ENCODE measurements at places on chromosomes 5 and 9.

DNA sequence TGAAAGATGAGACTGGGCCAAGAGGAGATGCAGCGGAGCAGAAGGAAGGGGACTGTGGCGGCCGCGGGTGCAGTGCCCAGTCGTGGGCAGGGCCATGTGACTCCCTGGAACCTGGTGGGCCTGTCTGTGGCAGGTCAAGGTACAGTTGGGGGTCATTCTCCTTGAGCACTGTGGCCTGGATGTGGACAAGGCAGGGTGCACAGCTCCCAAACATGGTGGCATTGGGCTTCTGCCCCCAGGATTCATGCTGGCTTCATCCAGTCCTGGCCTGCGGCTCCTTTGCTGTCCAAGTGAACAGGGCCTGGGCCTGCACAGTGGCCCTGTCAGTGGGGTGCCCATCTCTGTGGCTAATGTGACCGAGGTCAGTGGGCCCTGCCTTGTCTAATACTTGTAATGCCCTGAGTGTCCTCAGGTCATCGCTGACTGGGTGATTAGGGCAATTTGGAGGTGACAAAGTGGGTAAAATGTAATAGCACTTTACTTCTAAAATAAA is 39.9 kb downstream of the CEP72 start:
- DNase-seq, result no peak

- DNase-seq, result no peak
These were observed 23.7 kb upstream of the CKMT2 start for GRCh38 chr5:81209386-81209785.

DNA sequence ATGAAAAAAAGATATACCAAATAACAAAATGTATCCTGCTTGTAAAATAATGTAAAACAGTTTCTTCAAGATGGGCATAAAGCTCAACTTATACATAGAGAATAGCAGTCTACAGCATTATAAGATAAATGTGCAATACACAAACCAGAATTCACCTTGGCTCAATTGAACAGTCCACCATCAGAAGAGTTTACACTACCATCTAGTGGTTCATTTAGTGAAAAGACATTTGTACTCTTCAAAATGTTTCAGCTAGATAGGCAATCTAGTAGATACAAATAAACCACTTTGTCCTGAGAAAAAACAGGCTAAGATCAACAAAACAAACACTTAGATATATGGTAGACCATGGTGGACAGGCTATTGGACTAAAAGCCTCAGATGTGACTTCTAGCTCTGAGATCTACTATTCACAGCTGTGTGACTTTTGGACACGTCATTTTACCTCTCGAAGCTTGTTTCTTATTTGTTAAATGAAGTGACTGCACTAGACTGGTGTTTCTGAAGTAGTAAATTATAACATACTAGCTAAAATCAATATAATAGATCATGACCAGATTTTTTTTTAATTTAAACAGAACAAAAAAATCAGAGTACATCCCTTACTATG is 22.1 kb upstream of the TPD52L3 start:
- DNase-seq, result peak; percentile 38

DNA sequence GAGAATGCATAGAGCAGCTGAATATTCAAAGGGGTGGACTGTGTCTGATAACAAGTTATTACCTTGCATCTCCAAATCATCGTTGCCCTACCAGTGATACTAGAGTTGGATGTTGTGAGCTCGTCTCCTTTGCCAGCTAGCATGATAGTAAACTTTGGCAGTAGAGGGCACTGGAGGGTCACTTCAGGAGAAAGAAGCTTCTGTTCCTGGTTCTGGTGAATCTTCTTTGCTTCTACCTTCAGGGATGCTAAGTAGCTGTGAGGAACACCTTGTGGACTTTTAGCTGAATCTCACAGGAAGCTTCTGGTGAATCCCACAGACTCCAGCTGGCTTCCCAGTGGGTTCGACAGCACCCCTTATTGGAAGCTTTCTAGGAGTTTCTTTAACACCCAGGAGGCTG is 626.6 kb upstream of the SGCD start:
- no peak for DNase-seq

DNA sequence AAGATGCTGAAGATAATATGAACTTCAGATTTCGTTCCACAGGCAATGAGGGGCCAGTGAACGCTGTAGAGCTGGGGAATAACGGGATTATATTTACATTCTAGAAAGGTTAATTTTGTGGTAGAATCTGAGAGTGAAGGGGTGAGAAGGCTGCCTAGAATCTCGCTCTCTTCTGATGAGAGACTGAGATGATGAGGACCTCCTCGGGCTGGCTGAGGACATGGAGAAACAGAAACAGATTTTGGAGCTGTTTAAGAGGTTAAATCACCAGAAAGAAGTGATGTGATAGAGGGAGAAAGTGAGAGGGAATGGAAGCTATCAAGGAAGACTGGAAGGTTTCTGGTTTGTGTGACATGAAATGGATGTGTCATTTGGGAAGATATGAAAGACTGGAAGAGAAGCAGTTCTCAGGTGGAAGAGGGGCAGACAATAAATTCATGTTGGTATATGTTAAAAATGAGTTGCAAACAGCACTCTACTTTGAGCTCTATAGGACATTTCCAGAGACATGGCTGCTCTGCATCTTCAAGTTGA is 612.6 kb downstream of the ISL1 start:
- no peak for DNase-seq

Measured in COR-L47 (cell line).